CD8-positive, alpha-beta T cell (primary cell): ENCODE measurements at places on chromosomes 2 and 18.

DNA sequence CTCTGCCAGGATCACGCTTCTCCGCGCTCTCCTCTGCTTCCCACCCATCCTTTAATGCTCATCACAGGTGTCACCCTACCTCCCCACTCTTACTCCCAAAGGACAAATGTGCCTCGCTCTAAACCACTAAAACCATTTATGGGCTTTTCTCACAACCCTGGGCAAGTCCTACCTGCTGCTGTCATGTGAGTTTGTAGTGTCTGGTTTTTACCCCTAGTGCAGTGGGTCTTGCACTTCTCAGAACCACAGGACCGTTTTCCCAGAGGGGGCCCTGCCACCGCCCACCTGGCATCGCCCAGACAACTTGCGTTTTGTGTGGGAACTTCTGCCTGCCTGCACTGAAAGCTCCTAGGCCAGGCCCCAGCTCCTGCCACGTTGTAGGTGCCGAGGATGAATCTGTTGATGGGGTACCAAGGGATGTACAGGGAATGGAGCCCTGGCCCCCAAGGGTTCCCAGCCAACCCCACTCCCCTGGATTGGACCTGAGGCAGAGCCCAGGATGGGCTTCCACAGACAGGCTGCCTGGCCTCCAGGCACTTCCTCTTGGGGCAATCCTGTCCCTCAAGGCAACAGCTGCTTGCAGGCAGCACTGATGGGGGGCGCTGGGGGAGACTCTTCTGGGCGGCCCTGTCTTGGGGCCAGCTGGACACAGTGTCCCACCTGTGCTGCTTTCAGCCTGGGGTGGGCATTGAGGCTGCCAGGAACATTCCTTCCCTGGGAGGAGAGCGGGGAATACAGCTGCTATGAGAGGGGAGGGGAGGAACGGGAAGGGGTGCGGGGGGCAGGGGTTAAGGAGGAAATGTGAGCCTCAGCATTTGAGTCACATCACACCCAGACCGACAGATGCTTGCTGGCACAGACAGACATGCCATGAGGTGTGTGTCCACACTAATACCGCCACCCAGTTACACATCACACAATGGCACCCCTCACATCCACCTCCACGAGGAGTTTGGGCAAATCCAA is 176.3 kb downstream of the ZFP36L2 start:
- DNase-seq, result no peak

GRCh38 chr18:12769644-12770440 is 67.0 kb downstream of the PSMG2 start:
- no peak for DNase-seq

GRCh38 chr2:53655256-53655655 is 112.3 kb upstream of the CHAC2 start:
- no peak for DNase-seq

DNA sequence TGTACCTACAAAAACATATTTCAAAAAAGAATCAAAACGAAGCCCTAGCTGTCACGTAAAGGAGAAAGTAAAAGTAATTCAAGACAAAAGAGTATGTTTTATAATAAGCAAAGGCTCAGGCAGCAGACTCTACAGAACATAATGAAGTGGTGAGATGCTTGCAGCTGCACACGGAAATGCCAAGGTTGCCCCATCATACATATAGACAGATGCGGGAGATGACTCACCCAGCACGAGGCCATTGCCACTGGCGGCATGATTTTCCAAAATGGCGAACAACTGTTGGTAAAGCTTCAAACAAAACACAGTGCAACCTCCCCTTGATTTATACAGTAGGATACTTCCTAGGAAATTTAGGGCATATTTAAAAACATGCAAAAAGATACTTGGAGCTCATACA is 26.0 kb upstream of the C1QL2 start:
- DNase-seq, result no peak

DNA sequence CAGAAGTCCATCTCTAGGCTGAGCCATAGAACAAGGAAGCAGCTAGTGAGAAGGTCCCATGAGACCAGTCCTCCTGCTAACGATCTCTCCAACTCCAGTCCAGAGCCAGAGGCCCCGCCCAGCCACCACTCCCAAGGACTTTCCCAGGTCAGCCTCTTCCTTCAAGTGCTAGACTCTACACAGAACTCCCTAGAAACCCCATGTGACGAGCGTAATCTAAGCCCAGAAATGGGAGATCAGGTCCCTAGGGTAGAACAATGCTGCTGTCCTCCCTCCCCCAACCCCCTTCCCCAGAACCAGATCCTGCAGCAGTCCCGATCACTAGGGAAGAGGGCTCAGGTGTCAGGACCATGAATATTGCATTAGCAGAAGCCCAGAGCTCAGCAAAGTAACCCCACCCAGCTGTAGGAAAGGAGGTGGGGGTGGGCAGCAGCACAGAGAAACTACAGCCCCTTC is 6.9 kb downstream of the DCTN1 start:
- DNase-seq, result no peak

- DNase-seq, result no peak
Measured at GRCh38 chr2:126915903-126916302, 17.2 kb downstream of the TEX51 start.

DNA sequence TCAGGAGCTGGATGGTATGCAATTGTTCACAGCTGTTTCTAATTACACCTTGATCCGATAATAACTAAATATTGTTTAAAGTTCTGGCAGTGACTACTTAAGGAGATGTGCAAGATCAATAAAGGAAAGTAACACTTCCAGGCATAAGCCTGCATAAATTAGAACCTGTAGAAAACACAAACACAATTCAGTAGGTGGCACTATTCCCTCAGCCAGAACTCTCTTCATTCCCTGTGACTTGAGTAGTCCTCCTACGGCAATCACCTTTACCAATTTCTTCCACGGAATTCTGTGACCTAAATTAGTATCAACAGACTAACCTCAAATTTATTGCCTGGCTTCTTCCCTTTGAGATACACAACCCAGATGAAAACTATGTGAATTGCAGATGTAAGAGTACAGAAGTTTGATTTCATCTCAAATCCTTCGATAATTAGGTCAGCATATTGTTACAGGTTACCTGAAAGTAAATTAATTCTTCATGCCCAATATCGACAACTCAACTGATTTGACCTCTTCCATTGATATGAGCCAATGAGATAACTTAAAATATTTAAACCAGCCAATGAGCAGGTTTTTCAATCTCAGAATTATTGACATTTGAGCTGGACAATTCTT is 137.8 kb downstream of the PID1 start:
- DNase-seq, result no peak

DNA sequence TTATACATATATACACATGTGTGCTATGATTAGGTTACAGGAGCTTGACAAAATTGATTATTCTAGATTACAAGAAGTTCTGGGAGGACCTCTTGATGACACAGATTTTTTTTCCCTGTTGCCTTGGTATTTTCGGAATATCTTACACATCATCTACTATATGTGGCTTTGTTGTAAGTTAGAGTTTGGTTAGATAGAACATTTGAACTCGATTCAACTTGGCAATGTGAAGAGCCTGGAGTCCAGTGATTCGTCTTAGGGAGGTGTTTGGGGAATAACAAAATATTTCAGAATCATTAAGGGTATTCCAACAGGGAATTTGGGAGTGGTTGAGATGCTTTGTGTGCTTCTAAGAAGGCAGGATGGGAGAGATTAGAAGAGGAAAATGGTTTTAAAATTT is 39.3 kb upstream of the EFEMP1 start:
- DNase-seq, result no peak

GRCh38 chr2:100786297-100786658 is 33.7 kb upstream of the NPAS2 start:
- no peak for DNase-seq

GRCh38 chr18:22524783-22525182 is 107.1 kb upstream of the CTAGE1 start:
- no peak for DNase-seq

DNA sequence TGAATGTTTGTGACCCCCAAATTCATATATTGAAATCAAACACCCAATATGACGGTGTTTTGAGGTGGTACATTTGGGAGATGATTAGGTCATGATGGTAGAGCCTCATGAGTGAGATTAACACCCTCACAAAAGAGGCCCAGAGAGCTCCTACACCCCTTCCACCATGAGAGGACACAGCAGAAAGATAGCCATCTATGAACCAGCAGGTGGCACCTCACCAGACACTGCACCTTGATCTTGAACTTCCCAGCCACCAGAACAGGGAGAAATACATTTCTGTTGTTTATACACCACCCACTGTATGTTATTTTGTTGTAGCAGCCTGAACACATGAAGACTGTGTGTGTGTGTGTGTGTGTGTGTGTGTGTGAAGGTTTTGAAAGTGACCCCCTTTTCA is 58.1 kb downstream of the ST3GAL5 start:
- peak; percentile 28 for DNase-seq

DNA sequence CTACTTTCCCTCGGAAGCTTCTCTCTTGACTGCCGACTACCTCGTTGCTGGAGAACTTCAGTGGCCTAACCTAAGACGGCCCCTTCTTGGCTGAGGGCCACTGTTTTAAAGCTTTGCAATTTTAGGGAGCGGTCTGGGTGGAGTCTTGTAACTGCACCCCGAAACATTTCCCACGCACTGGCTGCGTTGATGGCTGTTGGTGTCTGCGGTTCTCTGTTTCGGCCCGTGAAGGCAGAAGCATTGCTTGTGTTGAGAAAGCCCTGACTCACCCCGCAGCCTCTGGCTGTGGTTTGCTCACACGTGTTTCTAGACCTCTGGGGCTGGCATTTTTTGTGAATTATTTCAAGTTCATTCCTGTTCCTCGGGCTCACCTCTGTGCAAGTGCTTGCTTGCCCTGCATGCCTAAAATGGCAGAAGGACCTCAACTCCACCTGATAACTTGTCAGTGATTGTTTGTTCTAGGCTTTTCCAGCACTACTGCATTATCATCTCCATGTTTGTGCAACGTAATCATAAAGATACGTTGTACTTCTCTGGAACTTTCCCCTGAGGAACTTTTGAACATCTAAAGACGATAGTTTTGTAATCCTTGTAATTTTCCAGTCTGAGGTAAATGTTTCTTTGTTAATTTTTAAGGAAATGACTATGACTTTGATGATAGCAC is 94.2 kb upstream of the DLX2 start:
- DNase-seq, result peak; percentile 46

DNA sequence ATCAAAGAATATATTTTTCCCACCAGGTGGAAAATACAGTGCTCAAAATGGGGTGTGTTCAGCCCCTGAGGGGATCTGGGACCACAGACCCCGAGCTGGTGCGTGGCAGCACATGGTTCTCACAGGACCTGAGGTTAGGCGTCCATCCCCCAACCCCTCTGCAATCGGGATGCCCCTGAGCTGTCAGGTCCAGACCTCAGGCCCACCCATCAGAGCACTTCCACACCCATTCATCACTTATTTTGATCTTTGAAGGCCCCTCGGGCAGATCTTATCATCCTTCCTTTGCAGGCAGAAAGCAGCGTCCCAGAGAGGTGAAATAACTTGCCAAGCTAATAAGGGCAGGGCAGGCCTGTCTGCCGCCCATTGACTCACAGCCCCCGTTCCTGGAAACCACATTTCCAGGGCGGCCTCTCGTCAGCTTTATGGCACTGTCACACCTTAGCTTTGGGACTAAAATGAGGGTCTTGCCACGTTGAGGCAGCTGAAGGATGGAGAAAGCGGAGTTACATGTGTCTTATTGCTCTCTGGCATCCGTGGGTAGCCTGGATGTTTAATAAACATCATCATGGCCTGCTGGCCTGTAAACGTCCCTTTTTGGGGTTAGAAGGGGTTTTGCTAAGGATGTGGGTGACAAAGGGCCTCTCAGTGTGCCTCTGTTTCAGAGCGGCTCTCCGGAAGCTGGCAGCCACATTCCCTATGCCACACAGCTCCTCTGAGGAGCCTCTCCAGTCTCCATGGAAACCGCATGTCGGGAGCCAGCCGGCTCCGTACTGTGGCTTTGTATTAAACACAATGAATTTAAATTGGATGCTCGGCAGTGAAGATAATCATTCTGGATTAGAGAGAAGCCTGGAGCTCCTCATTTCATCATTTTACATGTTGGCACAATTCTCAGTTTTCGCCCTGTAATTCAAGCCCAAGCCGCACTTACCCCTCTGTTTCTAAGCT is 58.3 kb upstream of the MAPRE3 start:
- no peak for DNase-seq

DNA sequence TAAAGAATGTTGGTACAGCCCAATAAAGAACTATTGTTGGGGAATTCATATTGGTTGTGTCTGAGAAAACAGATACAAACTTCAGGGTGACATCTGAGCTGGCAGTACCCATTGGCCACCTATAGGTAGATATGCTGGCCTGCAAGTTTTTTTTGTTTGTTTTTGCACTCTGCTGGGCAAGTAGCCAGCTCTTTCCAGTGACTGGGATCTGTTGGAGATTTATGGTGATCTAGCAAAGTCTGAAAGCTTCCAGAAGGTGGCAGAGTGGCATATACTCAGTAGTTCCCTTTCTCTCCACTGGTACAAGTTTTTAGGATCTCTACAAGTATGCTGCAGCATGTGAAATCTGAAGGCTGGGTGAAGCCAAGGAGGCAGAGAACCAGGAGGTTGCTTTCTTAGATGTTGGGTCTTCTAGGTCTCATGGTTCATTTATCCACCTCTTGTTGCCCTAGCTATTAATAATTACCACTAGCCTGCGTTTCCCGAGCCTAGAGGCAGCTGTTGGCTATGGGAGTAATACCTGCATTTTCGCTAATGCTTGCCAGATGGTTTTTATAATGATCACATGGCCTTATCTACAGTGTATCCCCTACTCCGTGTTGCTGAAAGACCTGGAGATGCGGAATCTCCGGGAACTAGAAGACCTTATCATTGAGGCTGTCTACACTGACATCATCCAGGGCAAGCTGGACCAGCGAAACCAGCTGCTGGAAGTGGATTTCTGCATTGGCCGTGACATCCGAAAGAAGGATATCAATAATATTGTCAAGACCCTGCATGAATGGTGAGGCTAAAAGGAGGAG is 9.5 kb downstream of the COPS7B start:
- no peak for DNase-seq

DNA sequence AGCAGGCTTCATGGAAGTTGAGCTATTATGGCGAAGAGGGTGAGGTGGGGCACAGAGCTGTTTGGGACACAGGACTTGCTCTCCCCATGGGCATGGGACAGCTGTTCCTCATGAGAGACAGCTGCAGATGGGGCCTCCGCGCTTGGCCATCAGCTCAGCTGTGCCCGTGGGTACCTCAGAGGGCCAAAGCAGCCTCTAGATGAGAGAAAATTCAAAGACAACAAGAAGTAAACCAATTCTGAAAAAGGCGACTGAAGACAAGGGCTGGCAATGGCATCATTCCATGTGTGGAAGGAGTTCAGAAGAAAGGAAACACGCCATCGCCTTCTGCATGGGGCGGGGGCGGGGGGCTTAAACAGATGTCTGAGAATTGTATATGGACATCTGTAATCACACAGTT is 136.2 kb downstream of the BCL2 start:
- no peak for DNase-seq

GRCh38 chr18:32771871-32772580 is 797 bp downstream of the KLHL14 start:
- no peak for DNase-seq

- DNase-seq, result no peak
Measured at GRCh38 chr2:100119235-100119634, 23.2 kb downstream of the AFF3 start.

- no peak for DNase-seq
Measured at GRCh38 chr2:69164061-69164778, 151.2 kb downstream of the ANTXR1 start.
